DMS153 (cell line): ENCODE measurements at places on chromosomes 13 and 19.

DNA sequence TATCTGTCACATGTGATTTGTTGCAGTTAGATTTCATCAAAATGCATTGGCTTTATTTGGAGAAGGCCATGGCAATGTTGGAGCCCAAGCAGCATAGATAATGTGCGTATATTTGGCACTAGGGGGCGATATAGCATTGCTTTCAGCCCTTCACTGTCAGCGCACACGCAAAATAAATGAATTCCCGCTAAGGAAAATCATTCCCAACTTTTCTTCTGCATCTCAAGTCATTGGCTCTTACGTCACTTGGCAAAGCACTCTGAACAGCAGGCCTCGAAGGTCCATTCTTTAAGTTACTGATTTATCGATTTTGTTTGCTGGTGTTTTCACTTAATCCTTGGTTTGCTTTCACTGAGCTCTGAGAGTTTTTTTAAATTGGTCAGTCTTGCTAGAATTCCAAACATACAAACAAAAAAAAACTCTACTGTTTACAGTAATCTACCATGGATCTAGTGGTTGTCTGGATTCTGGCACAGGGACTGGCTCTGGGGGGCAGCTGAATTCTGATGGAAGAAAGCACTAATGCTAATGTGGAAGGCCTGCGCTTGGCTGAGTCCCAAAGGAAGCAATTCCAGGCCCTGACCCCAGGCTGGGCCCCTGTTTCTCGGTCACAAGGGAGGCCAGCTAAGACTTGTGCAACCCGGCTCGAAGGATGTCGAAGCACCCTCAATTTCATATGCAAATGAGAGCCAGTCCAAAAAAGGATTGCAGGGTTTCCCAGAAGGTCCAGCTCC lies 97.7 kb upstream of the IPO5 start:
- DNase-seq, result peak; percentile 71

- no peak for DNase-seq
Measured at GRCh38 chr13:94968040-94968756, 255.9 kb upstream of the SOX21 start.

DNA sequence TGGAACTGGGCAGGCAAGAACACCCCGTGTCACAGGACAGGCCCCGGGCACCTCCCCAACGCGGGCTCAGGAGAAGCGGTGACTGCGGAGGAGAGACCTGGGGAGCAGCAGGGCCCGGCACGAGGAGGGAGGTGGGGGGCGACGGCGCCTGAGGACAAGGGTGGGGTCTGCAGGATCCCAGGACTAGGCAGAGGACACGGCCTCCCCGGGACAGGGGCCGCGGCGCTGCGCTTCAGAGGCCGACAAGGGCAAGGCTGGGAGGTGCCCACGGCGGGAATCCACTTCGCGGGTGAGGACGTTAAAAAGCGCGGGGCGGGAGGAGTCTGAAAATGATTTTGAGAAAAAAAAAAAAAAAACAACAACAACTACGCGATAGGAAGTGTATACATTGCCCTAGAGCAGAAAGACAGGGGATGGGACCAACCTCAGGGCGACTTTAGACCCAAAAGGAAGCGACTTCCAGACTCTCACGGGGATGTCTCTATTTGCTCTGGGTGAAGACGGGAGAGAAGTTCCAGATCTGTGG lies 44.9 kb downstream of the ZNF611 start:
- DNase-seq, result no peak

DNA sequence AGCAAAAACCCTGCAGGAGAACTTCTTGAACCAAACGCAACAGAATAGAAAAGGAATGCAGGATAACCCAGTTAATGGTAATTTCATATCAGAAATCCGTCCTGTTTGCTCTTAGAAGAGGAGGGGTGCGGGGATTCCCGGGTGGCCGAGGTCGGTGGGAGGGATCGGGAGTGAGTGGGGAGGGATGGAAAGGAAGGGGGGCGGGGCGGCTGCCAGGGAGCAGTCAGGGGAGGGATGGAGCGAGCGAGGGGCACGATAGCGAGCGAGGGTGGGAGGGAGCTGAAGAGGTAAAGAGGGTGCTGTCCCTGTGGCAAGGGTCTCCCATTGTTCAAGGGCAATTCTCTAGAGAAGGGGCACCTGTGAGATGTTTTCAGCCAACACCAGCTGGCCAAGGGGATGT lies 26.5 kb downstream of the CD177 start:
- DNase-seq, result no peak

- DNase-seq, result no peak
Measured at GRCh38 chr19:6424195-6424938, at the start of gene KHSRP. Gene KHSRP (minus strand): TSS chr19:6424811. CDS start chr19:6424701, 110 bp downstream.

DNA sequence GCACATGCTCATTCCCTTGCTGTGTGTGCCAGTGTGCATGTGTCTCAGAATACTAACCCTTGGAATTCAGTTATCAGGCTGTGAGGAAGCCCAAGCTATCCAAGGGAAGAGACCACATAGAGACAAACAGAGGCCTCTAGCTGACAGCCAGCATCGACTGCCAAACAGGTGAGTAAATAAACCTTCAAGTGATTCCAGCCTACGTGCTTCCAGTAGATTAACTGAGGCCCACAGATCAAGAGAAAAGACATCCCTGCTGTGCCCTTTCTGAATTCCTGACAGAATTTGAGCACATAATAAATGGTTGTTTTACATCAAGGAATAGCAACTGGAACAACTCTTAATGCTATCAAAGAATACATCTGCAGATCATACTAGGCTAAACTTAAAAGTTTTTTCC lies 17.5 kb downstream of the ZC3H13 start:
- peak; percentile 49 for DNase-seq

DNA sequence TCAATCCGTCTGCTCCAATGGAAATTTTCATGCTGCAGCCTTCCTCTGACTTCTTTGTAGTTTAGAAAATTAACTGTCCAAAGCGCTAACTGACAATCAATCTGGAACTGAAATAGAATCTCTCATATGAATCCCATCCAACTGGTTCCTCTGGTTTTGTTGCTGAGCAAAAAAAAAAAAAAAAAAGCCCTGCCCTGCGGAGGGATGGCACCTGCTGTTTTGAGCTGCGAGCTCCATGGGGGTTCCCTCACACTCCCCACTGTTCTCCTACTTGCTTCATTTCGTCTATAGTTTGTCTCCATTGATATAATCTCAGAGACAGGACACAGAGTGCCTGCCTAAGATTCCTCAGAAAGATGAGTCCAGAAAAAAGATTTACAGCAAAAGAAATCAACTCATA lies 33.4 kb downstream of the FAAP24 start:
- DNase-seq, result peak; percentile 47

DNA sequence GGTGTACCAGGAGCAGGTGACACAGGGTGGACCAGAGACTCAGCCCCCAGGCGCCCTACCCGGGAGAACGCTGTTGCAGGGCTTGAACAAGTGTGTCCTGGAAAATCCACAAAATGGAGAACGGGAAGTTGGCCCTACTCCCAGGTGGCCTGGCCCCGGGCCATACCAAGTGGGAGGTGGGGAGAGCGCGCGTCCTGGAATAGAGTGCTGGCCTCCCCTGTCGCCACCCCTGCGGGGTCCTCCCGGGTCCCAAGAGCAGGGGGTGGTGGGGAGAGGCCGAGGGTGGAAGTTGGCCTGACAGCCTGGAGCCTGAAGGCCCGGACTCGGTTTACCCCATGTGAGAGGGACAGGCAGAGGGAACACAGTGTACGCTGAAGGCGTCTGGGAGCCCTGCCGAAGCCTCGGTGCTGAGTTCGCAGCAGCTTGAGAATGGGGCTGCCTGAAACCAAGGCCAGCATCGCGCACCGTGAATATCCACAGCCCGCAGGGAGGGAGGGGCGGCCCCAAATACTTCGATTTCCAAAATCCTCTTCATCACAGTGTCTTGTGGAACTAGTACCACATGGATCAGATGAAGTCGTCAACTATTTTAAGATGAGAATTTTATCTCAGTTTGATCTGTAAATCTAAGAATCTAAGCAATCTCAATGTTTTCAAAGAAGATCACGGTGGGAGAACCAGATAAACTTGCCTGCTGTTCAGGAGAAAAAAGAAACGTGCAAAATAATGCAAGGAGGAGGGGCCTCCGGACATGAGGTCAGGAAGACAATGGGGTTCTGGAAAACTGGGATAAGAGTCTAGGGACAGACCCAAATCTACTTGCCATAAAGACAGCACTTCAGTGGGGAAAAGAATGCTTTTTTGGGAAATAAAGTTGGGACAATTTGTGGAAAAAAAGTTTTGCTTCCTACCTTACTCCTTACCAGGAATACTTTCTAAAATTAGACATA lies 10.4 kb upstream of the KLF16 start:
- DNase-seq, result no peak

- no peak for DNase-seq
Measured at GRCh38 chr19:57273014-57273413, 7.3 kb upstream of the ZNF460 start.

DNA sequence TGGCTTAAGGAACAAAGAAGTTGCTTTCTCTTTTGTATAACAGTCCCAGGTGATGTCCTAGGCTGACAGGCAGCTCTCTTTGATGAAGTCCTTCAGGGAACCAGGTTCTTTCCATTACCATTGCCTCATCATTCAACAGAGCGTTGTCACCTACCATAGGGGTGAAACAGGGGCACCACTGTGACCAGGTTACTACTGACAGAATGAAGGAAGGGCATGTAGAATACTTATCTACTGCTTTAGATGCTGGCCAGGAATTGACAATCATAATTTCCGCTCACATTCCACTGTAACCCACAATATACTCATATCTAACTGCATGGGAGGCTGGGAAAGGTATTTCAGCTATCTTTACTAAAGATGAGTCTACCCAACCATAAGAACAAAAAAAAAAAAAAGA lies 148.0 kb upstream of the FNDC3A start:
- DNase-seq, result no peak

- DNase-seq, result no peak
Measured at GRCh38 chr19:35204799-35205732, 23.5 kb downstream of the FAM187B start.

DNA sequence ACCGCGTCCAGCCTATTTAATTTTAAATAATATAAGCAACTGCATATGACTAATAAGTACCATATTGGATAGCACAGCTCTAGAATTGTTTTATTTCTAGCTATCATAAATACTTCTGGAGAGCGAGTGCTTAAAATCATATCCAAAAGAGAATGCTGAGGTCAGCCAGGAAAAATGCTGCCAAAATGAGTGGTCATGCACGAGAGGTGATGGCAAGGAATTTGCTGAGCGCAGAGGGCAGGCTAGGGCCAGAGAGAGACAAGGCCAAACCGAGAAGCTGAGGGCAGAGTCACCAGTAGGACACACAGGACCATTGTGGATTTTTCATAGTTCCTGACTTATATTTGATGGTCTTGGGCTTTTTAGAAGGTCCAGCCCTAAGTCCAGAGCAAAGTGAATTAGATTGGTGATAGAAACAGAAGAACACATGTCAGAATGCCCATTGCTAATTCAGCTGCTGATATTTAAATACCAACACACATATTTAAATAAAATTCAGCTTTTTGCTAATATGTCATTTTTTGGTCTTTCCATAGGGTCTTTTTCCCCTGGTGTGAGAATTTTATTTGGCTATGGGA lies 33.6 kb upstream of the UBL3 start:
- DNase-seq, result no peak

DNA sequence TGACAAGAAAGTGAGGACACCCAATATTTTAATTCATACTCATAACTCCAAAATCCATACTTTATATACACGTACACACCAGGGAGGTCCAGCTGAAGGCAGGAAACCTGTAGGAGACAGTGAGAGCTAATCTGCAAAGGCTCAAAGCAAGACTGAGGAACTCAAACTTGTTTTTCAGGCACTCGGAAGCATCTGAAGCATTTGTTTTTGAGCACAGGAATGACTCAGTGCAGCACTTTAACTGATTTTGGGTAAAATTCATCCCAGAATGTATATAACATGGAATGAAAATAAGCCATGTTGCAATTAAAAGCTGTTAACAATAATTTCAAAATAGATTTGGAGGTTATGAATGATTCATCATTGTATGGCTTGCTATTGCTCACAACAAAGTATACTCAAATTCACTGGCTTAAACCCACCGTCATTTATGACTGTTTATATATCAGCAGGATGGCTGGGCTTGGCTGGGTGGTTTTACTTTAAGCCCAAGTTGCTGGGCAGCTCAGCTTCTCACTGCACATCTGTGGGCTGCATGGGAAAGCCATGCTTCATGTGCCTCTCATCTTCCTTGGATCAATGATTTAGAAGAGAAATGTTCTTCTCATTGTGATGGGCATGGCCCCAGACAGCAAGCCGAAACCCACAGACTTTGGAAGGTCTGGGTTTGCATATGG lies 177.0 kb downstream of the RFC3 start:
- DNase-seq, result no peak

DNA sequence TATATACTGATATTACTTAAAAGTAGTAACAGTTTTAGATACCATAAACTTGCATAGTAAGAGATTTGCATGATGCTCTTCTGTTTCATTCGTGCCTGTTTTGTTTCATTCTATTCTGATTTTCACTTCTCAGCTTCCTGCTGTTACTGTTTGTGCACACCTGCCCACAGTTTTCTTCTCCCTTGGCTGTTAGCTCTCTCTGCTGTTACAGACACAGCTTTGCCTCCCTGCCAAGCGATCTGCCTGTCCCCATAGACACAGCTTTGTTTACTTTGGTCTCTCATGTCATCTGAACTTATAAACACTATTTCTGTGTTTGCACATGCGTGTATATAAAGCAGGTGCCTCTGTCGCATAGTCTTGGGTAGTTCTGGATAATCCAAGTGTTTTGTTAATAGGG lies 21.4 kb upstream of the UPF3A start:
- DNase-seq, result peak; percentile 94

DNA sequence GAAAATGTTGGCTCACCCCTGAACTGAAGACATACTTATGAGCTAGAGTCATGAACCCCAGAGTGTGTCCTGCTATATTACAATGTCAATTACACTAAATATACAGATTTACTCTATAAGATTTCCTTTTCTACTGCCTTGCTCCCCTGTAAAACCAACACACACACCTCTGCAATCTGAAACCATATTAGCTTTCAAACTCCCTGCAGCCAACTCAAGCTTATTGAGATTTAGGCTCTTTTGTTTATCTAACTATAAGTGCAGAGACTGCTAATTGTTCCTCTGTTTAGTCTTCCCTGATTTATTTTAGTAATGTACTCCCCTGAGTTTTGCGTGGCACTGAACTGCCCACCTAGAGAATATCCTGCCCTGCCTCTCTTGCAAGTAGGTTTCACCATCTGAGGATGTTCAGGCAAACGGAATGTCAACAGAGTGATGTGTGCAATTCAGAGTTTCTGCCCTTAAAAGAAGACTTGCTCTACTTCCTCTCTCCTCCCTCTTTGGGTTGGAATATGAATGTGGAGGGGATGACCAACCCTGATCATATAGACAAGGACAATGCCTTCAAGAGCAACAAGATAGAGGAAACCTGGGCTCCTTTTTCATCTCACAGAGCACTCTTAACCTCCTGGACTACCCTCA lies 22.3 kb downstream of the FAM216B start:
- no peak for DNase-seq

GRCh38 chr13:29763436-29764180 lies 86.8 kb downstream of the UBL3 start:
- no peak for DNase-seq

GRCh38 chr19:1675633-1676350 lies 23.4 kb upstream of the TCF3 start:
- no peak for DNase-seq

- no peak for DNase-seq
Measured at GRCh38 chr13:58728126-58728525, 1096.6 kb downstream of the PCDH17 start.

- DNase-seq, result no peak
Measured at GRCh38 chr19:2140138-2140569, 11.2 kb downstream of the AP3D1 start.
